ENCODE measurements at places on chromosomes 3 and 15.

DNA sequence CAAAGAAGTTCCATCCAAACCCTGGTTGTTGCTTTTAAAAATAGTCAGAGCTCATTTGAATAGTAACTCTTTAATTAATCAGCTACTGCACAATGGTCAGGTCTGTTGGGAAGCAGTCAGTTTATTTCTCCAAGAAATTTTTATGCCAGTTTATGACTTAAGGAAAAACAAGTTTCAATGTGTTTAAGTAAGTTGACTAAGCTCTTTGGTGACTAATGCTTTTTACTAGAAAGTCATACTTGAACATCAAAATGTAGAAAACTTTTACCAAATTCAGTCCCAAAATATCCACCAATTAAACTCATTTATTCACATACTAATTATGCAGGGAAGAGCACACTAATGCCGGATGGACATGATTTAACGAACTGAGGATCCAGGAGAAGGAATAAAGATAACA lies 22.1 kb downstream of the PRICKLE2 start:
- no peak for DNase-seq

DNA sequence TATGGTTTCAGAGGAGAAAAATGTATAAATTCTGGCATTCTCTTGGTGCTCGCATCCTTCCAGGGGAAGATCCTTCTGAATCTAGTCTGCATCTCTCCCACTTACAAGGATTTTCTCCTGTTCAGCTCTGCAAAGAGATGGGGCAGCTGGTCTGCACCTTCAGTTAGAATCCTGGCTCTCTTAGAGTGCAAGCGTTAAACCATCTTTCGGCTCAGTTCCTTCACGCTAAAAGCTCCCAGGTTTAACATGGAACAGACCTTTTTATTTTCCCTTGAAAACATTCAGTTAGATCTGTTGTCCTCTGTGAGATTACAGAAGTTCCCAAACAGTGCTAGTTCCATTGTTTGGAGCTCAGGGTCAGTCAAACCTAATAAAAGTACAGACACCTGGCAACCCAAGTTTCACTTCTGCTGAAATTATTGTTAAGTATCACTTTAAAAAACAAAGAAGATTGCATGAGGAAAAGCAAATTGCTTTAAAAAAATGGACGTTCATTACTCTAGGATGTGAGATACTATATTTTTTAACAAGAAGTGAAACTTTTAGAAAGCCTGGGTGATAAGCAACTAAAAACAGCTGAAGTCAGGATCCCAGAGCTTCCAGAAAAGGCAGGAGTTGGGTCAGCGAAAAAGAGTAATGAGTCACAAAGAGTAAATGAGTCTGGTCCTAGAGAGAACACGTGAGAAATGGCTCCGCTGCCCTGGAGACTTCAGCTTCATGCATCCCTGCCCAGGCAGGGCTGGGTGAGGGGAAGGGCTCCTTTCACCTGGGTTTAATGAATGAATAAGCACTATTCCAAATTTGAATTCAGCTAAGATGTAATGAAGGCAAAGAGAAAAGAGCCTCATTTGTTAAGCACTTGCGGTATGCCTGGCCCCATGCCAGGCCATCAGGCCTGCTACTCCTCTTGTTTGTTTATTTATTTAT lies 63.3 kb downstream of the ABTB1 start:
- DNase-seq = no peak

GRCh38 chr15:58314593-58315216 lies 117.1 kb upstream of the LIPC start:
- DNase-seq = no peak

- no peak for DNase-seq
These were observed 21.4 kb upstream of the SPPL2A start for GRCh38 chr15:50786871-50787270.

DNA sequence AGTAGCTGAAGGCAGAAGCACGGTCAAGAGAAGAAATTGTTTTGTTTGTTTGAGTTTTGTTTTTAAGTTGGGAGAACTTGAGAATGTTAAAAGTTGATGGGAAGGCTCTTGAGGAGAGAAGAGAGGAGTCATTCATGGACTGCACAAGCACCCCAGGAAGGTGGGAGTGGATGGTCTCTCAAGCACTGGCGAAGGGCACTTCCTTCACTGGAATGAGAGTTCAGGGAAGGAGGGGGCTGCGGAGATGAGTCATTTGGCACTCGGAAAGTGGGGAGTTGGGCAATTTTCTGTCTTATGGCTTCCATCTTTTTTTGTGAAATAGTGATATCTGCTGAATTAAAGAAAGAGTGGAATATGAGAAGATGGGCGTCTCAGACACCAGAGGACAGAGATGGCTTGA lies 66.0 kb downstream of the ATP13A4 start:
- no peak for DNase-seq

DNA sequence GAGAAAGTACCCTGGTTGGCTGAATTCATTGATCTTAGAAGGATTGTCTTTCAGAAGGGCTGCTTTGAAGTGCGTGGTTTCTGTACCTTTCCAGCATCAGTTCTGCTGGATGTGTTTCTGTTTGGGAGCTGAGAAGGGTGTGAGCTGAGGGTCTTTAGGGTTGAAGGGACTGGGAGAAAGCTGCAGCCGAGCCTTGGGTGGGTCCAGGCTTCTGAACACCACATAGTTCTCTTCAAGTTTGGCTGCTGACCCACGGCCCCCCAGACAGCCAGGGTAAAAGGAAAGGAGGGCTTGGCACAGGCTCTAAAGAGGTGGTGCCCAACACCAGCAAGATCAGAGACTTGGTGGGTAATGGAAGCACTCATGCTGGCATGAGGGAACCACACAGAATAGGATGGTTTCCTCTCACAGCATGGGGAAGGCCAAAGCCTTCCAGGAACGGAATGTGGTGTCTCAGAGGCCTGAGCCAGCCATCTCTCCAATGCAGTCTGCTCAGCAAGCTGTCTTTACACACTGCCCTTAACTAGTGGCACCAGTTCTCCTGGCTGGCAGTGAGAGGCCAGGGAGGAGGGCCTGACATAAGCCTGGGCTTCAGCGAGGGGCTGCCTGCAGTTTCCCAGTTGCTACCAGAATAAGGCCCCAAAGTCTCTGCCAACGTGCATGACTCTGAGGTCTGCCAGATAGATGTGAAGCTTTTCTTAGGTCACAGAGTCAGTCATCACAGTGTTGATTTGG lies 239.0 kb upstream of the TRIM42 start:
- DNase-seq = no peak

- no peak for DNase-seq
These were observed 13.2 kb downstream of the NR1I2 start for GRCh38 chr3:119794971-119795612.

GRCh38 chr3:38454178-38454883 lies 641 bp downstream of the ACVR2B start:
- DNase-seq = peak; percentile 20

- DNase-seq = no peak
These were observed 36.0 kb downstream of the THBS1 start for GRCh38 chr15:39616731-39617455.

DNA sequence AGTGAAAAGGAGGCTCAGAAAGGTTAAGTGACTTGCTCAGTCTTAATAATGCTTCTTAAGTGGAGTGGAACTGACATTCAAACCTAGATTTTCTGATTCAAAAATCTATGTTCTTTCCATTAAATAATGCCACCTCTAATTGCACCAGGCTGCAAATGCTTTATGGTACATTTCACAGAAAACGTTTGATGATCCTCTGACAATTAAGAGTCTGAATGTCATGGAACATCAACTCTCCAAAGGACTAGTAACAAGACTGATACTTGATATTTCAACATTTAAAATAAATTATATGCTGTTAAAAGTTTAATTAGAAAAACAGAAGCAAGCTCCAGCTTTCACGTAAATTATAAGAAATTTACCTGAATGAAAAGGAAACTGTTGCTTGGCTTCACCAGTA lies 151.5 kb downstream of the TBL1XR1 start:
- no peak for DNase-seq

- no peak for DNase-seq
These were observed 804 bp upstream of the BRPF1 start for GRCh38 chr3:9730657-9731205.

DNA sequence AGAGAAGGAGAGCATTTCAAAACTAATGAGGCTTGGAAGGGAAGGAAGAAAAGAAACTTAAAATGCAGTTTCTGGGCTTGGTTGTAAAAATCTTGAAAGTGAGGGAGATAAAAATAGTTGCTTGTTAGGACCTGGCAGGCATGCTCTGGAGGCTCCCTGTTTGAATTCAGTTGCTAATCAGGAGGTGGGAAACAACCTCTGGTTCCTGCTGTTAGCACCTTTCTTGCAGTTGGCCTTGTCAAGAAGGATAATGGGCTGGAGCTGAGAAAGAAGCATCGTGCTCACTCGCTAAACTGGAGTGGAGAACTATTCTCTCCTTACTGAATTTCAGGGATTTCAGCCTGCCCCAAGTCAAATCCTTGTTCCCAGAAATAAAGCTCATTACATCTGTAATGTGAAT lies 23.4 kb downstream of the SNAPC5 start:
- DNase-seq = no peak

- DNase-seq = no peak
These were observed 341.7 kb upstream of the PROK2 start for GRCh38 chr3:72126441-72127223.

GRCh38 chr15:88695101-88695500 lies 56.3 kb downstream of the ISG20 start:
- DNase-seq = no peak

- no peak for DNase-seq
These were observed 354.3 kb downstream of the AGBL1 start for GRCh38 chr15:86433983-86434382.

DNA sequence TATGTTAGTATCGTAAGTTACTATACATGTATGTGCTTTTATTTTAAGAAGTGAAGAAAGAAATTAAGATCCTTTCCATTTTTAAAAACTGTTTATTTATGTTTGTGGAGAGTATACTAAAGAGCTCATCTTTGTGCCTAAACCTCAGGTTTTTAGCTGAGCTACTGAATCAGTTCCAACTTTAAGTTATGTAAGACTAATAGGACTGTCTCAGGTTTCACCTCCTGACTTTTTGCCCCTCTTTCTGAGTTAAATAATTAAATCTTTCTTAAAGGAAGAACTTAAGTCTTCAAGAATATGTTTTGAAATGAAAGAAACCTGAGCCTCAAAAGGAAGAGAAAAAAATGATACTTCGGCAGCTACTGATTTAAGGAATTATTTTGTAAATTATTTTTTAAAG lies 2.6 kb downstream of the SLMAP start:
- no peak for DNase-seq

GRCh38 chr3:152780553-152780952 lies 54.4 kb upstream of the P2RY1 start:
- no peak for DNase-seq

DNA sequence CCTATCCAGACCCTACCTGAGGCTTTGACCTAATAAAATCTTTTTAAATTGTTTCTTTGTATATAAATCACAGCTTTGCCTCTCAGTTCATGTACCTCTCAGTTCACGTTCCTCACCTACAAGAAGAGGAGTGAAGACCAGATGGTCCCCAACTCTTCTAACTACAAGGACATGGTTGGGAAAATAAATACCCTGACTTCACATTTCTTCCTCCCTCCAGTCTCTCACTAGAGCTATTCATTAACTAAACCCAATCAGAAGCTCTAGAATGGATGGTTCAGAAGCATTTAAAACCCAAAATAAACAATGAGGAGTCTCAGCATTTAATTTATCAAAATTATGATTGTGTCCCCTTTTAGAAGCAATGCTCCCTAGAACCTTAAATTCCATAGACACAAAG lies 97.3 kb upstream of the AGTR1 start:
- no peak for DNase-seq

GRCh38 chr3:76369170-76369569 lies 583.8 kb upstream of the ZNF717 start:
- no peak for DNase-seq

DNA sequence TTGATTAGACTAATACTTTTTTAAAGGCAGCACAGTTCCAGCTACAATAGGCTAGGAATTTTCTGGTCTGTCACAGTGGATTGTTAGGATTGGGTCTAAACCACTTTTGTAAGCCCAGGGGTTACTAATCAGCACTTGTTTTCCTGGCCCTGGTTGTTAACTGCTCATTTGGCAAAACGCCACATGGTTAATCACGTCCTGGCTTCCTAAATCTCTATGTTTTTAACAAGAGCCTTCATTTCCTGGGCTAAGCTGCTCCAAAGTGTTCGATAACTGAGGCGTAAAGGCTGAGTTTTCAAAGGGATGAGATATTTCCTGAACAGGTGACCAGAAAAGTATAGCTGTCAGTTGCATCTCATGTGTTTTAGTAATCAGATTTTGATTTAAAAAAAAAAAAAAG lies 38.9 kb upstream of the CLRN1 start:
- DNase-seq = no peak

- no peak for DNase-seq
These were observed 88.7 kb upstream of the EPHB3 start for GRCh38 chr3:184472723-184473428.

DNA sequence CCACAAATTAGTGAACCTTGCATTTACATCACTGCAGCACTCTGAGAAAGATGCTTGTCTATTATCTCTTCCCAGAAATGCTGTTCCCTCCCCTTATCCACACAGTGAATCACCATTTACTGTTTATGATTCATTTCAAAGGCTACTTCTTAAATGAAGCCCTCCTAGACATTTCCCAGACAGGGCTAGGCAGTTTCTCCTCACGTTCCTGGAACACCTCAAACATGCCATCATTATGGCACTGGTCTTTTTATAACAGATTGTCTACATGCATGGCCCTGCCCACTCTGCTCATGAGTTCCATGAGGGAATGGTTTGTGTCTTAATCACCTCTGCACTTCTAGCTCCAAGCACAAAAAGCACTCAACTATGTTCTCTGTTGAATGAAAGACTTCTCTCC lies 32.2 kb upstream of the TM2D3 start:
- no peak for DNase-seq

DNA sequence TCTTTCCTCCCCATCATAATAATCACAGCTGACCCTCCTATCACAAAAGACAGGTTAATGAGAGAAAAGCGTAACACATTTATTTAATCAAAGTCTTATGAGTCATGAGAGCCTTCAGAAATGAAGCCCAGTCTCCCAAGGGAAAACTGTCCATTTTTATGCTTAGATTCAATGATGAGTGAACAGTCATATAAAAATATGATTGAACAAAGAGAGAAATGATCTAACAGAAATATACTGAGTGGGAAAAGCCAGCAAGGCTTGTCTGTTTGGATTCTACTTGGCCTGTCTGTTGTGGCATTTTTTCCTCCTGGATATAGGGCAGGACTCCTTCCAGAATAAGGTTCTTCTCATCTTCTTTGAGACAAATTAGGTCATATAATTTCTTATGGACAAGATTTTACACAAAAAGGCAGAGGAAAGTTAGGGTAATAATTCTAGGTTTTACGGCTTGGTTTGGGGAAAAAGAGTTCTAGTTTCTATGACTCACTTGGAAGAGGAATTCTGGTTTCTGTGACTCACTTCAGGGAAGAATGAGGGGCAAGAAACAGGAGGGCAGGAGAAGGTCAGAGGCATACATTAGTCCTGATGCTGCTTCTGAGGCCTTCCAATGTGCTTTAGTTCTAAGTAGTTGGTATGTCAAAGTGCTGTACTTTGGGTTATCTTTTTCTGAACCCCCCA lies 534.2 kb downstream of the ZIC1 start:
- DNase-seq = no peak
